Forelimb muscle (tissue), 1 donor: ENCODE measurements at places on chromosomes 1 and 21. TPM values are rescaled to one million over a fixed set of nuclear protein-coding genes. Genes with fewer than 3 reads are reported as not detected.

GRCh38 chr21:42676808-42677207, 23.4 kb downstream of the PDE9A start:
- DNase-seq, result no peak

DNA sequence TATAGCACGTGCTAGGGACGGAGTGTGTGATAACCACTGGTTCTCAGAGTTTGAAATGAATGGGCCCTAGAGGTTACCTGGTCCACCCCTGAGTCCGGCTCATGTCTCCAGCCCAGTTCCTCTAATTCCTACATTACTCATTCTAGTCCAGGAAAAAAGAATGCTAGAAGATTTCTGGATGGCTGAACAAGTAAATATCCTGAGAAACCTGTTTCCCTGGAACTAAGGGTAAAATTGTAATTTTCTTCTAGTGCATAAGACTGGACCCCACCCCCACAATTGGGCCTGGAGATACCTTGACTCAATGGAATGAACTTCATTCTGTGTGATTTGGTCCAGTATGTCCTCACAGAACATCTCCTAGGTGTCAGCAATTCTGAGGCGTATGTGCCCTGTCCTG, 208.4 kb downstream of the TRABD2B start:
- DNase-seq, result no peak

Gene TMCC2
- polyA plus RNA-seq, result 10.8 TPM

- no peak for DNase-seq
Measured at GRCh38 chr21:42704861-42705260, 51.4 kb downstream of the PDE9A start.

DNA sequence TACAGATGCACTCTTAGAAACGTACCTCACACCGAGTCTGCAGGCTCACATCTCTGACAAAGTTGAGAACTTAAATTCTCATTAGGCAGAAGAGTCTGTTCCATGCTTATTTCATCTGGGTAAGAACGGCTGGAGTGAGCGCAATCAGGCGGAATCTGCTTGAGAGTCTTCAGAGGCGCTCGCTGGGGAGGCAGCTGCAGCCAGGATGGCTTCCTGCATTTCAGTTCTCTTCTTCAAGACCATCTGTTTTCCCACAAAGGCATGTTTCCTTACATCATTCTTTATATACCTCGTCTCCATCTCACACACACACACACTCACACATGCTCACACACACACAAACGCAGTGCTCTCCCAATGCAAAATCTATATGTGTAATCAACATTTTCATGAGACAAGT, 497.1 kb downstream of the AJAP1 start:
- DNase-seq, result no peak

DNA sequence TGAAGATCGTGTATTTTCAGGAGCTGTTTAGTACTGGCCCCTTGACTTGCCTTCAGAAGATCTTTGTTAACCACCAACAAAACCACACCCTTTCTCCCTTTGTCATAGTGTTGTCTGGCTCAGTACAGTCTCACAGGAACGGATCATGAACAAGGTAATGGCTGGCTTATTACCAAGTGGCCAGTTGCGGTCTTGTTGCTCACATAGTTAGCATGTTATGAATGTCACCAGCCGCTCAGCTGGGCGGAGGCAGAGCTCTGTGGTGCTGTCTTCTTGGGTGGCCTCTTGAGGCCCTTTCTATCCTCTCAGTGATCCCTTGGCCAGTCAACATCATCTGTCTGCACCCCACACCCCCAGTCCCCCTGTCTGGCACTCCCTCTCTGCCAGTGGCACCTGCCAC, 21.4 kb downstream of the CNIH3 start:
- DNase-seq, result no peak
